Stimulated activated naive CD8-positive, alpha-beta T cell treated with anti-CD3 and anti-CD28 coated beads, Interleukin-15, amount 100 ng/mL, for 72 hours (primary cell): ENCODE measurements at places on chromosomes 3 and 15.

DNA sequence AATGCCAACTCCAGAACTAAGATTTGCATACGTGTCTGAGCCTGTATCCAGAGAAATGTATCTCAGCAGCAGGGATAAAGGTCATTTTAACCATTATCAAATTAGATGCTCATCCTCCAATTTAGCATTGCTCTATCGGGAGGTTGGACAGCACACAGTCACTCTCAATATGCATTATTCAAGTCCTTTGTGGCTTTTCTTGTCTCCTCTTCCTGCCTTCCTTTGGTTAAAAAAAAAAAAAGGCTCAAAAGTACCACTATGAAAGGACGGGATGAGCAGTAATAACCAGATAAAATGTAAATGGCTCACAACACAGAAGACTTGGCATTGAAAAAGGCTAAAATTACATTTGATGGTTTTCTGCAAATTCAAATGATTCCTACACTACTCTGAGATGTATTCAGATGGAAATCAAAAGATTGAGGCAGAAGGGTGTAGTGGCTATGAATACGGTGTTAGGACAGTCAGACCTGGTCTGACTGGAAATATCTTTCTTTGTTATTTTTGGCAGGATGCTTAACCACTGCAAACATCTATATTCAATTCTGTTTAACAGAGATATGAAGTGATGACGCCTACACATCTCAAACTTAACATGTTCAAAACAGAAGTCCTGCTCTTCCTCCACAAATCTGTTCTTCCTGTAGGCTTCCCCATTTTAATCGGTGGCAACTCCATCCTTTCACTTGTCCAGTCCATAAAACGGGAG, 109.6 kb downstream of the ADAMTS9 start:
- no peak for DNase-seq

DNA sequence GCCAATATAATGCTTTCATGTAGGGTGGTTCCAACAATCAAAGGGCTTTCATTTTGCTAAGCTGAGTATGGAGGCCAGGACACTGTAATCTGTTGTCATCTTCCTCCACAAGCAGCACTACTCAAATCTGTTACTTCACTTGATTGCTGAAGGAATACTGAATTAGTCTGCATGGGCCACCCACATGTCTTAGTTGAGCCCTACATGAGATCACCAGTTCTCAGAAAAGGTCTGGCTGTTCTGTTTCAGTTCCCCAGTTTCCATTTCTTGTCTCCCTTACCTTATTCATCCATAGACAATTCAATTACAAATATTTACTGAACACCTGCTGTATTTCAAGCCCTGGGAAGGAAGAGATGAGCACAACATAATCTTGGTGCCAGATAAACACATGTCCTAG, 119.2 kb downstream of the FHIT start:
- no peak for DNase-seq

GRCh38 chr3:78605178-78605577, 1162.6 kb downstream of the ROBO1 start:
- no peak for DNase-seq

GRCh38 chr3:83122774-83123350, 1361.4 kb upstream of the GBE1 start:
- DNase-seq, result no peak

GRCh38 chr3:56889131-56889530, 87.4 kb upstream of the ARHGEF3 start:
- DNase-seq, result no peak
